AG09309 (cell line): ENCODE measurements at places on chromosomes 6 and 20.

DNA sequence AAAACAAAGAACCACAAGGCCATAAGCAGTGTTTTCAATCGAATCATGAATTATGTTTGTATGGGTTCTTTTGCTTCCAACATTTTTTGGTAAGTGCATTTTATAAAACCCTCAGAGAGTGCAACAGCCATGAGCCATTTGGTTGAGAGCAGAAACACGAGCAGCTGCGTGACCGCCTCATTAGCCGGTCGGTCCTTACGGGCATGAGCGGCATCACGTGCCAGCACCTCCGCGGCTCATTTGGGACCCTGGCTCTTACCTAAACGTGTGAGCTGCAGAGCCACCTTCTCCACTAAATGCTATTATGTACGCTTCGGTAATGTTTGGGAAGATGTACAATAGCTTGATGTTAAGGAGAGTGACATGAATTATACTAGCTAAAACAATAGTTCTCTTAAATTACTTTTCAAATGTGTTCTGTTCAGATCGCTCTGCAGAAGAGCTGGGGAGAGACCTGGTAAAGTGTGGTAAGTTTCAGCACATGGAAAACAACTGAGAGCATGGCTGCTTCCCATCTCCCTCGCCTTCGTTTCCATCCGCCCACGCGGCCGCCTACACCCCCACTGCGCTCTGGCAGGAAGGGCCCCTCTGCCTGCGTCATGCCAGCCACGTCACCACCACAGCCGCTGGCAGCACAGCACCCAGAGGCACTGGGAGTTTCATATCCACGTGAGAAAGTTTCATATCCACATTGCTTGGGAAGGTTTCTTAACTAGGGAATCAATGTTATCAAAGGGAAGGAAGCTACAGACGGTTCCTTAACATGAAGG lies 23.7 kb upstream of the PDE10A start:
- no peak for DNase-seq

DNA sequence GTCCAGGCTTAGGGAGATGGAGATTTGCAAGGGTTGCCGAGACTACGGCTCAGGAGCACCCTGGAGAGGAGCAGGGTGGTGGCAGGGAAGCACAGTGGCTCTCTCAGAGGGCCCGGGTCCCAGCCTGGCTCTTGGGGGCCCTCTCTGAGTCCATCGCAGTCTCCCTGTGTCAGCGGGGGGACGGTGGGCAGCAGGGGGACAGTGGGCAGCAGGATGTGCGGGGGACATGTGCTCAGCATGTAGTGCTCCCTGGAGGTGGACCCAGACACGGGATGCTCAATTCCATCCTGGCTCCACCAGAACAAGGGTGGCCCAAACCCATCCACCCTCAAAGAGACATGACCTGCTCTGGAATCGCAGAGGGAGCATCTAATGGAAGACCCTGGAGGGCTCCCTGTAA lies 43.0 kb upstream of the ZBP1 start:
- no peak for DNase-seq

GRCh38 chr6:134549854-134550253 lies 231.9 kb upstream of the SGK1 start:
- DNase-seq = no peak

DNA sequence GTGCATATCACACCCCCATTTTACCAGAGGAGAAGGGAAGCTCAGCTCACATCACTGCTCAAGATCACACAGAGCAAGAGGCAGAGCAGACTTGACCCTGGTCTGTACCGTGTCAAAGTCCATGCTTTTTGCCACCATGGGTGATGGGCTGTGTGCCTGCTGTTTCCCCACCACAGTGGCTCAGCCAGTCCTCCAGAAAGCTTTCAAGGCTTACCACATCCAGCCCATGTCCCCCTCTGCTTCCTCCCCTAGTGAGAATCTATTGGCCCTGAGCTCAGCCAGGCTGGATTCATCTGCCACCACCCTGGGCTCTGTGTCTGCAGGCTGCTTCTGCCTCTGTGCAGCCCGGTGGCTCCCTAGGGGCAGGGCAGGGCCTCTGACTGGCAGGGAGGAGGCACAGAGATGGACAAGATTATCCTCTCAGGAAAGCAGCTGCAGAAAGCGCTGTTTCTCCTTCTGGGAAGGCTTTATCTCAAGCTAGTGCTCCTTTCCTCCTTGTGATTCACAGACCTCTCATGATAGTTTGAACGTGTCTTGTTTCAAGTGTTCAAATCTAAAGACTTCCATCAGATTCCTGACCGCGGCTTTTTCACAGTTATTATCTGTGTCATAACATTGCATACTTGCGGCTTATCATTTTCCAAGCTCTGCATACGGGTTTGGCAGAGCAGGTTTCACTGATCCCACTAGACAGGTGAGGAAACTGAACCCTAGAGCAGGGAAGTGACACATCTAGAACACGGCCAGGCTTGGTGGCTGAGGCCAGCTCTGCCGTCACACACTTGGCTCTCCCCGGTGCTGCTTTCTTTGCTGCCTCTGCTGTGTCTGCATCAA lies 37.4 kb downstream of the VEGFA start:
- no peak for DNase-seq

- DNase-seq = no peak
These were observed 1515.1 kb downstream of the HACE1 start for GRCh38 chr6:103344554-103345163.

GRCh38 chr6:142356201-142356883 lies 54.5 kb downstream of the ADGRG6 start:
- DNase-seq = no peak
